ENCODE measurements at places on chromosomes 2 and 18.

- peak; percentile 90 for DNase-seq
These were observed at the start of gene CDH2 for GRCh38 chr18:28176948-28177827. Gene CDH2, minus strand, starts transcription at chr18:28177130. Its CDS starts 108 bp downstream, at chr18:28177022.

DNA sequence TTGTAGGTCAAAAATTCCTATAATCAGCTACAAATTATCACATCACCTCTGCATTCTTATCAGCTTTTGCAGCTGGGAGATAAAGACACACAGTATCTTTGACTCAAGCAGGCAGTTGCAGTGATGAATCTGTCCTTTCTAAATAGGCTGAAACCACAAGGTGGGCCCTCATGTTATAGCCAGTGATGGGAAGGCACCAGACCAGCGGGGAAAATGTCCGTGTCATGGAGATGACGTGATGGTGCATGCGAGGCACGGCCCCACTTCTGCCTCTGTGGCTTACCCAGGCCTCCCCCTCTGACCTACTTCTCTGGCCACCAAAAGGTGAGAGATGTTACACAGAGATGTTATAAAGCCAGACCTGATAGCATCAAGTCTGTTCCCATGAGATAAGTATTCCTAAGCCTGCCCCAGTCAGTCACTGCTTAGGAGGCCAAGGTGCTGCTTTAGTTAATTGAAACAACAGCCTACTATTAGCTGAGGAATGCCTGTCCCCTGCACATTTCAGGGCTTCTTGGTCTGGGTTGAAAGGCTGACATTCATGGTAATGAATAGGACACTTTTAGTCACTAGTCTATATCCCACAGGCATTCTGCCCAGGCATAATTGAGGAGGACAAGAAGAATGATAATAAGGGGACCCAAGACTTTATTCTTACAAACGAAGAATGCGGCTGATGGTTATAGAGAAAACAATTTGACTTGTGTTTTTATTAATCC lies 327.9 kb downstream of the LPIN1 start:
- no peak for DNase-seq

GRCh38 chr2:20879221-20879620 lies 56.3 kb upstream of the LDAH start:
- no peak for DNase-seq

GRCh38 chr2:30444273-30444672 lies 2.8 kb upstream of the LCLAT1 start:
- DNase-seq, result no peak

GRCh38 chr2:169619946-169620345 lies 35.8 kb downstream of the PPIG start:
- no peak for DNase-seq

GRCh38 chr18:27855486-27855885 lies 321.4 kb downstream of the CDH2 start:
- DNase-seq, result peak; percentile 37

- DNase-seq, result peak; percentile 55
These were observed 84.5 kb upstream of the TLK1 start for GRCh38 chr2:171244970-171245782.

DNA sequence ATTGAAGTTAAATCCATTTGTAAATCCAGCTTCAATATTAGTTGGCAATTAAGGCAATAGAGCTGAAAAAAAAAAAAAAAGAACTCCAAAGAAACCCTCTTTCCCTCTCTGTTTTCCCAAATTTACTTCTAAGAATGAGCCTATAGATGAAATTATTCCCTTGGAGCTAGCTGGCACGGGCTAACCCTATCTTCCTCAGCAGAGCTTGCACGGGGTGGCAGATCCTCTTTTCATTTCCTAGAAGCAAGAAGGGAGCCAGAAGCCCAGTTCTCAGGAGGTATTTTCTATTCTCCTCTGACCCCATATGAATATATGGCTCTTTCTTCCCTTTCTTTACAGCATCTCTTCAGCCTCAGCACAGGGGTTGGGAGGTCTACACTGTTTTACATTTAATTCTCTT lies 426.0 kb downstream of the TGIF1 start:
- DNase-seq, result peak; percentile 43

DNA sequence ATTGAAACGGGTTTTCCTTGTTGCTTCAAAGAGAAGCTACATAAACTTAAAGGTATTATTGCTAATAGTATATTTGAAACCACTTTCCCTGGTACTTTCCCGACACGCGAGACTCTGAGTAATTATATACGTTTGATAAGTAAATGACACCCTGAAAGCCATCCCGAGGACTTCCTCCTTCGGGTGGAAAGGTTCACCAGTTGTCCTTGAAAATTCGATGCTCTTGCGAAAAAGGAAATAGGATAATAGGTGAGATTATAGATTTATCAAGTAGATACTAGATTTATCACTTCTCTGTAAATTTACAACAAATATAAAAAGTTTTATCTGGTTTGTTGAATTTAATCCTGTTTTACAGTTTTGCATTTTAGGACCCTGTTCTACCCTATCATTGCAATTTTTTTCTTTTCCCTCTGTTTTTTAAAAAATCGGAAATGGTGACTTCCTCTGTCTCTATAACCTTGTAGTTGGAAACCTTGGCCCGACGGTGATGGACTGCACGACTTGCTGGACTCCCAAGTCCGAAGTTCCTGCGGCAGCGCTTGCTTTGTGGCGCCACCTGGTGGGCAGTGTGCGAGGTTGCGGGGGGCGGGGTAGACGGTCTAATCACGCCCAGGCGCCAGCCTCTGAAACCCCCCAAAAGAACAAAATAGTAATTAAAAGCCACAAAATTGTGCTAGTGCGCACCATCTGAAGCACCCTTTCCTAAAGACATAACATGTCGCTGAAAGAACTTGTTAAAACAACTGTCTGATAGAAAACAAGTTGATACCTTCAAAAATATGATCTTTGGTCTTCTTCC lies 972 bp upstream of the DLX2 start:
- peak; percentile 94 for DNase-seq

GRCh38 chr2:128727404-128727803 lies 408.7 kb upstream of the HS6ST1 start:
- no peak for DNase-seq

- no peak for DNase-seq
These were observed 180.6 kb downstream of the FSIP2 start for GRCh38 chr2:185919155-185919554.

GRCh38 chr2:68320118-68320641 lies 431 bp upstream of the CNRIP1 start:
- peak; percentile 75 for DNase-seq

DNA sequence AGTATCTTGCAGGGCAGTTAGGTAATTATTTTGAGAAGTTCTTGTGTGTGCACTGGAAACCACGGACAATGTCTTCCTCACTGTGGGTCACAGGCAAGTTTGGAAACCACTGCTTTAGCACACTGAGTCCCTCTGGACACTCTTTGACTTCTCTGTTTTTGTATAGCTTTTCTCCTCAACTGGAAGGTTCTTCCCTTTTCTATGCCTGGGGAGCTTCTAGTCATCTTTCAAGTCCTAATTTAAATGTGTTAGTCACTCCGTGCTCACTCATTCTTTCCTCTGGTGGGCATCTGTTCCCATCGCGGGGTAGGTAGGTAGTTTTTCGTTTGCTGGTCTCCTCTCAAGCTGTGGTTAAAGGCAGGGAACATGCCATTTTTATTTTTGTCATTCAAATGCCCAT lies 32.1 kb downstream of the E2F6 start:
- DNase-seq, result no peak

DNA sequence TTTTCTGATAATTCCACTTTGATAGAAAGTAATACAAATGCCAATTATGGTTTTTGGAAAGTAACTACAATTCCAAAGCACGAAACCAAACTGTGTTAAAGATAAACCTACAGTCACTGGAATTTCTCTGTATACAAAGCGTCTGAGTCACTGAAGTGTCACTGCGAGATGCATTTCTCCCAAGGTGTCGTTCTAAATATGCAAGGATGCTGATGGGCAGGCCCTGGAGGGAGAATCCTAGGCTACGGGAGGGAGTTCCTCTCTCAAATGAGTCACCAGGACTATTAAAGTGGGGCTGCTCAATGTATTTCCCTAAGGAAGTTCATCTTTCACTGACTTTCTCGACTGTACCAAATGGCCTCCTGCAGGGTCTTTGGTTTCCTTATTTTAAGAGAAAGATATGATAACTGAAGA lies 163.8 kb upstream of the STK17B start:
- no peak for DNase-seq

GRCh38 chr2:241207151-241207550 lies 18.7 kb downstream of the ANO7 start:
- no peak for DNase-seq

- DNase-seq, result no peak
These were observed 66.0 kb downstream of the NOL10 start for GRCh38 chr2:10623776-10624175.

DNA sequence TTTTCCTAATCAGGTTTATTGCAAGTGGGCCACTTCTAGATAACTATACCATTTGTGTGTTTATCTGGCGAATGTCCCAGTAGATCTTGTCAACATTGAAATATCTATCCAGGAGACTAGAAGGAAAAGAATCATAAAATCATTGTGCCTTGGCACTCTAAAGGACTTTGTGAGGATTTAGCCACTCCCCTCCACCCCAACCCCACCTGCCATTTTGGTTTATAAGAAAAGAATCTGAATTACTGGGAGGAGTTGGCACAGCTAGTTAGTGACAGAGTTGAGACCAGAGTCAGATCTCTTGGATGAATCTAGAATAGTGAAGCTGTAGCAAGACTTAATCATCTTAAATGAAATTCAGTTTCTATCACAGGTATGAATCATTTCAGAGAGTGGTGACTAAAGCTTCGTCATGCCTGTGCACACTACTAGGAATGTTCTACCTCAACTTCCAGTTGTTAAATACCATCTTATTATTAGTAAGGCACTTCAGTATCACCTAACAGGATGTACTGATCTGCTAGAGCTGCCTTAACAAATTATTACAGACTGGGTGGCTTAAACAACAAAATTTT lies 212.7 kb upstream of the SLC14A2 start:
- no peak for DNase-seq

- no peak for DNase-seq
These were observed 162.2 kb upstream of the TACR1 start for GRCh38 chr2:75361486-75361885.

DNA sequence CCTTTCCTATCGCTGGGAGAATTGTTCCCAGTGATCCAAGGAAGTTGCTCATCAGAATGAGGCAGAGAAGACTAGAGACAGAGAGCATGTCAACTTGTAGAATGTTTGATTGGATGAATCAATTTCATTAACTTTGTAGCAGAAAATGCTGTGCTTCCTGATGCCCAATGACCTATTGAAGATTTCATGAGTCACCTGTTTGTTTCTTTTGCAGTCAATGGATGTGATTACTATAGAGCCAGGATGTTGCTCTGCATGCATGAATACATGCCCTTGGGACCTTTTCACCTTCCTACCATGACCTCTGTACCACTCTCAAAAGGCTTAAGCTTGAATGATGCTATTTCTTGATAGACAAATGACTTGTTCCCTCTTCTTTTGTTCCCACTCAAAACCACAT lies 23.3 kb downstream of the SCG2 start:
- DNase-seq, result peak; percentile 62

DNA sequence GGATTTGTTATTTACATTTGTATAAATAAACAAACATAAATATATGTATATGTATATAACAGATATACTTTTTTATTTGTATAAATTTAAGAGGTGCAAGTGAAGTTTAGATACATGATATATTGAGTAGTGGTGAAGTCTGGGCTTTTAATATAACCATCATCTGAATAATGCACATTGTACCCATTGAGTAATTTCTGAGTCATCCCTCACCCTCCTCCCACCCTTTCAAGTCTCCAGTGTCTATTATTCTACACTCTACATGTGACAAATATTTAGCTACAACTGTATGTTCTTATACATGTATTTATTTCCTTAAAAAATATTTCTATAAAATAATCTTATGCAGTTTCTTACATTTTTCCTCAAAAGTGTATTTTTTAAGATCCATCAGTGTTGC lies 358.7 kb upstream of the TFPI start:
- peak; percentile 25 for DNase-seq

DNA sequence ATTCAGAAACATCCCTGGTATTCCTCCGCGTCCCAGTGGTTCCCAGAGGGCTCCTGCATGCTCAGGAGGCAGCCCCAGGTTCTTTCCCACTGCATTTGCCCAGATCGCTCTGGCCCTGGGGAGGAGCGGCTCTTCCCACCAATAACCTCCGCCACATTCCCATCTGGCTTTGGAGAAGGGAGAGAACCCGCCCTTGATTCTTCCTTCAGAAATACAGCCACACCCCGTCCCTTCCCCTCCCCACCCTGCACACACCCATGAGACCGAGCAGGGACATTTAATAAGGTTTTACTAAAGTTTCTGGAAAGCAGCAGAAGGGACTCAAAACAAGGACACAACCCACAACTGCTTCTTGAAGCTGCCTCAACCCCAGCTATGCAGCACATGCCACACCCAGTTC lies 21.9 kb downstream of the ARID5A start:
- no peak for DNase-seq

DNA sequence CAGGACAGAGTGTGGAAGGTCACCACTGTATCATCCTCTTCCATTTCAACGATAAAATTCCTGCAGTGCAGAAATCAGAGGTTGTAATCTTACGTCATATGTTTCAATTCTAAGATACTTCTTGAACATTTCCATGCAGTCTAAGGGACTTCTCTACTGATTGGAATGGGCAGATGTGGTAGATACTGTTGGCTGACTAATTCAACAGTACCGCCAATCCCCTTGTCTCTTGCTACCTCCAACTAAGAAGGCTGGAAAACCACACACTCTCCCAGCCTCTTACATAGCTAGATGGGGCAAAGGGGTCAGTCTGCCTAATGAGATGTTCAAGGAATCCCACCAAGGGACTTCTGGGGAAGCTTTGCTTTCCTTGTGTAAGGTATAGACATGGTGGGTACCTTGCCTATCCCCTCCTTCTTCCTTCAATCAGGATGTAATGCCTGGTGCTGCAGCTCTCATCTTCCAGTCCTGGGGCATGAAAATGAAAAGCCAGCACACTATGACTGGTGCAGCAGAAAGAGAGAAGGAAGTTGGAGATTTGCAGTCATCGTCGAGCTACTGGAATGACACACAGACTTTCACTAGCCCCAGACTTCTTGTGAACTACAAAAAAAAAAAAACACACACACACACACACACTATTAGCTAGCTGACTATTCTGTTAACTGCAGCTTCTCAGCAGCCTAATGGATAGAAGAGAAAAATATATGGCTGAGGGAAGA lies 84.1 kb downstream of the ALPK2 start:
- no peak for DNase-seq

DNA sequence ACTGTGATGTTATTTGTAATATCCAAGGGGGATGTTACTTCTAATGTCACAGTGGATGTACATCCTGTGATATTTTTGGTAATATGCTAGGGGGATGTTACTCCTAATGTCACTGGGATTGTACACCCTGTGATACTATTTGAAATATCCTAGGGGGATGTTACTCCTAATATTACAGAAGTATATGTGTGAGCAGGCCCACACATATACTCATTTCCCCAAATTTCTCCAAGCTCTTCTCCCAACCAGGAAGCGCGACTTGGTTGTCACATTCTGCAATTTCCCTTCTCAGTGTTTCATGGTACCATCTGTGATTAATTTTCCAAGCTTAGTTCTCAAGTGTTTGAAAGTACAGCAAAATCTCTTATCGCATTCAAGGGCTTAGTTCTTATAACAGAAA lies 29.5 kb upstream of the CHN1 start:
- DNase-seq, result no peak

DNA sequence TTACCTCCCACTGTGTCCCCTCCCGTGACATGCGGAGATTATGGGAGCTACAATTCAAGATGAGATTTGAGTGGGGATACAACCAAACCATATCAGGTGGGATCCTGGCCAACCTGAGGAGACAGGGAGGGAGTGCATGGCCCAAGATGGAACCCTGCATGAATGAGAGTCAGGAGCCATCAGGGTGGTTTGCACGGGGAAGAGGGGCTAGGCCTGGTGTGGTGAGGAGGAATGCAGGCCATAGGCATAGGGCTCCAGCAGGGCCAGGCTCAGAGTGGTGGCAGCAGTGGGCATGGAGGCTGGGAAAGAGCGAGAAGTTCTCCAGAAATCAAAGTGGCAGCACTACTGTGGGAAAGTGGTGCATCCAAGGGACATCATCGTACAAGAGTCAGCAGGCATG lies 74.0 kb upstream of the BCL2L11 start:
- DNase-seq, result no peak
